ENCODE measurements at places on chromosomes 6 and 20.

DNA sequence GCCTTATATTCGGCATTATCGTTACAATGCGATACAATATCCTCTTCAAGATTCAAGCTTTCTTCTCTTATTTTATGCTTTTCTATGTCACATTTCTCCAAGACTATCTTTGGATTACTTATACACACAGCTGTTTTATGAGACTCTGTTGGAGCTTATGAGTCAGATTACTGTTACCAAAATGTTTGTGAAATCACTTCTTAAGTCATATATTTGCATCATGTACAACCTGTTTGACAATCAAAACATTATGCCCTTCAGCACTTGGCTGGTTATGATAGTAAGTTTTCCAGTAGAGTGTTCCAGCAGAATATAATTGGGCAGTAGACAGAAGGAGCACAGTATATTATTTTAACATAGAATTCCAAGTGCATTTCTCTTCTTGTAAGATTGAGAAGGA, 35.2 kb downstream of the BMP6 start:
- no peak for DNase-seq

DNA sequence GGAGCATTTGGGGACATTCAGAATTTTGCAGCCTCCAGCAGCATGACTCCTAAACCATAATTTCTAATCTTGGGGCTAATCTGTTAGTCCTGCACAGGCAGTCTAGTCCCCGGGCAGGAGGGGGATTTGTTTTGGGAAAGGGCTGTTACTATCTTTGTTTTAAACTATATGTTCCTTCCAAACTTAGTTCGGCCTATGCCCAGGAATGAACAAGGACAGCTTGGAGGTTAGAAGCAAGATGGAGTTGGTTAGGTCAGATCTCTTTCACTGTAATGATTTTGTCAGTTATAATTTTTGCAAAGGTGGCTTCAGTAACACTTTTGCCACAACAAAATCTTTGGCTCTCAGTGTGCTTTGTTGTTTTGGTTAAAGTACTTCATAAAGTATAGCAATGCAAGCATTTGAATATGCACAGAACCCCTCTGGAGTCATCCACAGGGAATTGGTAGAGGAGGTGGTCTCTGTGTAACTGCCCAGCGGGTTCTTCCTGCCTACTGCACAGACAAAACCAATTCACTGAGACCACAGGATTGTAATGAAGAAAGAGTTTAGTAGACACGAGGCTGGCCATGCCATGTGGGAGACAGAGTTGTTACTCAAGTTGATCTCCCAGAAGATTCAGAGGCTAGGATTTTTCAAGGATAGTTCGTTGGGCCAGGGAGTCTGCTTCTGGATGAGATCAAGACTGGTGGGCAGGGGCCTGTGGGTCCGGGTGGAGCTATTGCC, 224.1 kb upstream of the MYLIP start:
- no peak for DNase-seq

- DNase-seq = peak; percentile 12
Measured at GRCh38 chr6:112691289-112691688, 344.2 kb downstream of the RFPL4B start.

DNA sequence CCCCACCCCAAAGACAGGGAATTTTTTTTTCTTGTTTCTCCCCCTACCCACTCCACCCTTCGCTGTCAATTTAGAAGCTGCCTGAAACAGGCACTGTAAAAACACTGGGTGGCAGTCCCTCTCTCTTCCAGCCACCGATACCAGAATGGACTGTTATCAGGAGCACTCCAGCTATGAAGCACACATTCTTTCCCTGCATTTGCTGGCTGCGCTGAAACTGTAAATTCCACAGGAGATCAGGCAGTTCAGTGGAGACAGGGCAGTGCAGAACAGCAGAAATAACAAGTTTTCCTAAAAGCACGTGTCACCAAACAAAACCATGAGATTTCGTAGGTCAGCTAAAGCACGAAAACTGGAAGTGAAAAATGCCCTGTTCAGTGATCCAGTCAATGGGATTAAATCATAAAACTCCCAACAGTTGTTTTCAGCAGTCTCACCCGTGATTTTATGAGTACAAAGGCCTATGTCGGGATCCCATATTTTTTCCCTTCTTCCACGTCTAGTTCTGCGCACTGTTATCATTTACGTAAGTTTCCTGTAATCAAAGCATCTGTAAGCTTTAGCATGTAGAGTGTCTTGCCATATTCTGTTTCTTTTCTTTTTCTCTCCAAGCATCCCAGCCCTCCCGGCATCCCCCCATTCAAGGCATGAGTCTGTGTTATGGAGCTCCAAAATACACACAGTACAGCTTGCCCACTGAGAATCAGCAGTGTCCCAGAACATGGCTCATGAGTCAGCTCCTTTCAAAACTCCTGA, 359.9 kb upstream of the EPHA7 start:
- DNase-seq = no peak

DNA sequence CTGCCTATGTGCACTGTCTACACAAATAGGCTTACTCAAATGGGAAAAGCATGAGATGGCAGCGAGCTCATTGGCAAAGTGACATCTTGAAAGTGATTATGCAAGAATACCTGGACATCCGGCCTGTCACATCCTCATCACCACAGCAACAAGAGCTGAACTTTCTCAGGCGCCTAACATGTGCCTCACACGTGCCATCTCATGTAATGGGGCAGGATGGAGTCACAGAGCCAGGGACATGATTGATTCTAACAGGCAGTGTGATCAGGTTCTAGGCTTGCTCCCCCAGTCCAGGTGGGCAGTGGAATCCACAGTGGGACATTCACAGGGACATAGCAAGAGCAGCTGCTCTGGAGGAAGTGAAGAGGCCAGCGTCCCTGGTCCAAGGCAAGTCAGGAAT, 192.3 kb upstream of the SSTR4 start:
- no peak for DNase-seq

DNA sequence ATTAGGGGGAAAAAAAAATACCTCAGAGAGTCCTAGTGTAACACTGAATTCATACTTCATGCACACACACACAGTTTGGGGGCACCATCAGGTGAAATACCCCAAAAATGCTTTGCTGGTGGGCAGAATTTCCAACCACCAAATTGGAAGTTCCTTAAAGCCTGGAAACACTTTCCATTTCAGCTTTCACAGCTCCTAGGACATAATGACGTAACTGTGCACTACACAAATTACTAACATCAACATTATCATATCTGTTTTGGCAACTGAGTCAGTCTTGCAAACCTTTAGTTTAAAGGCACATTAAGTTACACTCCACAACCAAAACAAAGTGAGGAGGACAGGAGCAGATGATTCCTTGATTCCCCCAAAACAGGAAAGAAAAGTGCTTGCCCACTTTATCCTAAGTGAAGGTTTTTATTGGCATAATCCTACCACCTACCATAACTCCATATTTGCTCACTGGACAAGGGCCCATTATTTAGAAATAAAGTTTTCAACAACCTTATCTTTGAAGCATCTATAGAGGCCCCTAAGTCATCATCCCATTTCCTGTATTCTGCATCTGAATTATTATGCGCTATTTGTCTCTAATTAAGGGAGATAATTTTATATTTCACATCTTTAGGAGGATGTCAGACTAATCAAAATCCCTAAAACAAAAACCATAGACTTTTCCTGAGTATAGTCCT, 3.4 kb downstream of the MBOAT1 start:
- DNase-seq = no peak

DNA sequence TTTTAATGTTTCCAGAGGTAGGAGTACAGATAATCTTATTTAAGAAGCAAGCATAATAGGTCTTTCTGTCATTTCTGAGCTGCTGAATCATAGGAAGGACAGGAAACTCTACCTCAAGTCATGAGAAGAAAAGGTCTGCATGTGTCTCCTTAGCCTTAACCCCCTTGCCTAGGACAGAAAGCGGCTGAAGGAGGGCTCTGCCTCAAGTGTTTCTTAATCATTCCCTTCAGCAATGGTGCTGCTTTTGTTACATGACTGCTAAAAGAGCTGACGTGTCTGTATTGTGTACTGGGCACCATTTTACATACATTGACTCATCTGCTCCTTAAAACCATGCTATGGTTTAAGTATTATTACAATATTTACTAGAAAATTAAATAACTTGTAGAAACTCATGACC, 564.0 kb upstream of the AGPAT4 start:
- no peak for DNase-seq

GRCh38 chr6:134295953-134296553, 21.9 kb downstream of the SGK1 start:
- DNase-seq = no peak

DNA sequence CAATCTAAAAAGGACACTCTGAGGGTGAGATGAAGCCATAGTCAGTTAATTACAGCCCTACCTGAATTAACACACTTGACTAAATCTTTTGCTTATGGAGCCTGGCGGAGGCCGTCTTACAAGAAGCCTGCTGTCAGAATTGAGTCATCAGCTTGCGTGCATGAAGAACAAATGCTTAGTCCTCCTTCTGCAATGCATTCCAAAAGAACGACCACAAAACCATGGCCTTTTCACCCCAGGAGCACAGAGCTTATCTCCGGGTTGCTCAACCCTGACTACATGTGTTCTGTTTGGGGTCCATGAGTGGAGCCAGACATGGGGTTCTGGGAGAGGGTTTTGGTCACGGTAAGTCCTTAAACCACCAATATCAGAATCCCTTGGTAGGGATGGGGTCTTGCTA, 318.1 kb downstream of the CLIC5 start:
- no peak for DNase-seq

DNA sequence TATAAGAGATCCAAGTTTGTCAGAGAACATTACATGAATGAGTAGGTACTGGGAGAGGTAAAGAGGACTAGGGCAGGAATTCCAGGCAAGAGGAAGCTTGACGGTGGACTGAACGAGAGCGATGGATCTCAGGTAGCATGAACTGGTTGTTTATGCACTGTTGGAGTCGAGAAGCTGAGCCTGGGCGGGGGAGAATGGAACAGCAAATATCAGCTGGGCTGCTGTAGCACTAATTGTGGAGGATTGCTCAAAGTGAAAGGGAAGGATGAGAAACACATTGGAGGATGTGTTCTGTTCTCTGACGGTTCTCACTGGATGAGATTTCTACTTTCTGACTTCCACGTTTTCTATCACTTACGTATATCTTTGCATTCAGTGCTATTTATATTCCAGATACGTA, 164.2 kb downstream of the PHF3 start:
- no peak for DNase-seq

DNA sequence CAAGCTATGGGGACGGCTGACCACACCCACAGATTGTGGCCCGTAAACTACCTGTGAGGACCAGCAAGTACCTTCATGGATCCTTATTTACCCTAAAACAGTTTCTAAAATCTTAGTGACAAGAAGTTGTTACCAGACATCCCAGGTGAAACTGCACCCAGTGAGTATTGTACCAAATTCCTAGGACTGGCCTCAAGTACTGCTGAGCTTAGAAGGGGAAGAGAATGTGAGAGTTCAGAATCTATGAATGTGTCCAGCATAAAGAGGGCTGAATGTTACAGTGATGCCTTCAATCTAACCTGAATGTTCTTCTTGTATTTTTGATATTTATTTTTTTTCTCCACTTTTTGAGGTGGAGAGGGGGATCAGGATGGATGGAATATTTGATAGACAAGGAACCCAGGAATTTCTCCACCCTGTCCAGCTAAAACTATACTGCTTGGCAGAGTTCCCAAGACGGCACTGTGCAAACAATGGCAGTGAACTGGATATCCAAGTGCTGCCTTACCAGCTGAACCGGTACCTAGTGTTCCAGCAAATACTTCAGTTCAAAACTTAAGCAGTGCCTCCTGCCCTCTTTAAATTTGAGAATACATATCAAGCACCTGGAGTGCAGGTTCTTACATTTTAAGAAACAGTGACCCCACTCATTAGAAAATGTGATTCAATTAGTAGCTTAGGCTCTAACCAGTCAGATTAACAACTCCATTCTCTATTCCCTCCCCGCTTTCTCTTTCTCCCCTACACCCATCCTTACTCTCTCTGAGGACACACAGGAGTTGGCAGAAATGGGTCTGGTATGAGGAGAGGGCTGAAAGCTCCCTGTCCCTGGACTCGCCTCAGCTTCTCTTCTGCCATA, 427.3 kb upstream of the FLRT3 start:
- no peak for DNase-seq

All from SK-N-SH (cell line).